Stimulated activated CD4-positive, alpha-beta T cell treated with anti-CD3 and anti-CD28 coated beads, Interleukin-2, amount 100 ng/mL, for 4 hours (primary cell): ENCODE measurements at places on chromosomes 13 and 19.

- DNase-seq: peak; percentile 75
Measured at GRCh38 chr19:48325265-48325910, at the start of gene EMP3. TSS of gene EMP3 (plus strand) at chr19:48325552. CDS start at chr19:48326845, 1,293 bp downstream.

DNA sequence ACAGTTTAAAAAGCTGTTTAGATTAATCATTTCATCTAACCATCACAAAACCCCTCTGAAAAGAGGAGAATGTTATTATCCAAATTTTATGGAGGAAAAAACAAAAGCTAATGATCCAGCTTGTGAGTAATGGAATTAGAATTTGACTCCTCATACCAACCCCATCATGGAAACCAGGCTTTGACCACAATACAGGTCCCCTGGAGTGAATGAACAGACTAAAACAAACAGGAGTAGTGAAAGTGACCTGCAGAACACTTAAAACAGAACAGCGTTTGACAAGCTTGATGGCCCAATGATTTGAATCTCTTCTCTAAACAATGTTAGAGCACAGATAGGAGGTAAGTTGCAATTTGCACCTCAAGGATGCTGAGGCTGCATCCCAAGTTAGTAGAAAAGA, 230.0 kb downstream of the DCT start:
- DNase-seq: no peak

GRCh38 chr13:113668491-113668971, 1.5 kb downstream of the GRK1 start:
- DNase-seq: no peak

DNA sequence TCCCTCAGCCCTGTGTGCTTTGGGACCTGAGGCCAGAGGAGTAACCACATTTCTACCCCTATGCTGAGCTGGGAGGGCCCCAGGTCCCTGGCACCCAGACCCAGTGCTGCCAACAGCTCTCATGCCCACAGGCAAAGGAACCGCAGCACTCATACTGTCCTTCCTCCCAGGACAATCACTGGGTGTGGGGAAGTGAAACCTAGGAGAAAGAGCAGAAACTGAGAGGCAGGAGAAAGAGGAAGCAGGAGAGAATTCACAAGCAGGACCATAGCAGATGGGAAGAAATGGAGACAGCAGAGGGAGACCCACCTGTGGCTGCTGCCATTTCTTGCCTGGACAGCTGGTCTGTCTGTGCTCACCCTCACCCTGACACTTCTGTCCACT, 18.9 kb downstream of the CCDC97 start:
- no peak for DNase-seq

- no peak for DNase-seq
Measured at GRCh38 chr19:3193256-3194105, 7.8 kb downstream of the NCLN start.

DNA sequence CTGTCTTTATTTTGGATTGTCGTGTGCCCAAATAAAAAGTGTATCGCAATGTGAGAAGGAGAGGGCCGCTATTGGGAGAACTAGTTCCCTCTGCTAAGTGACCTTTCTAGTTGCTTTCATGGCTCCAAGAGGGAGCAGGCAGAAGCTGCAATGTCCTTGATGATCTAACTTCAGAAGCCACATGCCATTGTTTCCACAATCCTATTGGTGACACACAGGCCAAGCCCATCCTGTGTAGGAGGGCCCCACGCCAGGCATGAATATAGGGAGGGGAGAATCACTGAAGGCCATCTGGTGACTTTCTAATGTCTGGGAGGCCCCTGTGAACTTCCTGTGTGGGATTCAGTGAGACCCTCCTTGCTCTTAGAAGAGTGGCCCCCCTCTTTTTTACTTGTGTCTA, 47.8 kb upstream of the KPNA3 start:
- DNase-seq: no peak

DNA sequence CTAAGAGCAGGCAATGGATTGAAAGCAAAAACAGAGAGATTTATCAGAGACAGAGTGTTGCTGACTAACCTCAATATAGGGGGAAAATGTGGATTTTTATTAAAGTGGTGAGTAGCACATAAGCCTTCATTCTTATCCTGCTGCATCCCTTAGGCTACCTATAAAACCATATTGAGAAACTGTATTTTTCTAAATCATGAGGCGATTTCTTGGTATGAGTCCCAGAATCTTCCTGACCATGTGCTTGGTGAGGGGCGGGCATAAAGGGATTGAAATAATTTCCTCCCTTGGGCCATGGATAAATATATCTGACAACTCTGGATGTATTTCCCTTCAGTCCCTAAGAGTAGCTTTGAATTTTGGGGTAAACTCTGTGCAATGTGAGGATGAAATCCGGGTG, 72.8 kb downstream of the EFNB2 start:
- DNase-seq: no peak

DNA sequence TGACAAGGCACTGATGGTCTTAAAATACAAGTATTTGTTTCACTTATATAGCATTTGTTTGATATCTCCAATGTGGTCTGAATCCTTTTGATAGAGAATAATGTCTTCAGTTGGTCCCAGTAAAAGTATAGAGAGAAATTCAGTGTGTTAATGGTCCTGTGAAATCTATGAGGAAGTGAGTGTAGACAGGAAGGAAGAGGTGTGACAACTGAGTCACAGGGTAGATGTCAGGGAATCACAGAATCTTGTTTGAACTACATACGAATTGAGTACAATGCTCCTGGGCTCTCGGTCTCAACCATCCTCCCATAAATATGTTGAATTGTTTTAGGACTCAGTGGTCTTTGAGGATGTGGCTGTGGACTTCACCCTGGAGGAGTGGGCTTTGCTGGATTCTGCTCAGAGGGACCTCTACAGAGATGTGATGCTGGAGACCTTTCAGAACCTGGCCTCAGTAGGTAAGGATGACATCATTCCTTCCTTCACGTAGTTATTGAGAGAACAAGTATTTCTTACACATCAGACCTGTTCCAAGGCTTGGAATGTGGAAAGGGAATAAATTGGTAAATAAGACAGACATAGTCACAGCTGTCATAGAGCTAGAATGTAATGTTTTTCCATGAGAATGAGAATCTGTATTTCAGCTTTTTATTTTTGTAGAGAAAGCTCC, 9.1 kb downstream of the ZNF555 start:
- DNase-seq: no peak

DNA sequence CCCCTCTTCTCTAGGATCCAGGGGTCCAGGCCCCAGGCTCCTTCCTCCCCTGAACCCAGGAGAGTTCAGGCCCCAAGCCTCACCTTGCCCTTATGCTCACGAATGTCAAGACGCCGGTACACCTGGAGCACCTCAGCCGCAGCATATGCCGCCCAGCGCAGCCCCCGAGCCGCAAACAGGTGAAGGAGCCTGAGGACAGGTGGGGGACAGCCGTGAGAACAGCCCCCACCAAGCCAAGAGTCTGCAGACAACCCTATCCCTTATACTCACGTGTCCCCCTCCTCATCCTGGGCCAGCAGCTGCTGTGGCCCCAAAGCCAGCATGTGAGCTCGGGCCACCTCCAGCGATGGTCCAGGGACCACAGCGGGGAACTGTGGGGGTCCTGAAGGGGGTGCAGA, 3.7 kb downstream of the NFKBID start:
- no peak for DNase-seq

GRCh38 chr19:1429750-1430149, 8.4 kb upstream of the RPS15 start:
- DNase-seq: no peak

GRCh38 chr13:23996456-23996855, 99.2 kb upstream of the C1QTNF9B start:
- DNase-seq: no peak

DNA sequence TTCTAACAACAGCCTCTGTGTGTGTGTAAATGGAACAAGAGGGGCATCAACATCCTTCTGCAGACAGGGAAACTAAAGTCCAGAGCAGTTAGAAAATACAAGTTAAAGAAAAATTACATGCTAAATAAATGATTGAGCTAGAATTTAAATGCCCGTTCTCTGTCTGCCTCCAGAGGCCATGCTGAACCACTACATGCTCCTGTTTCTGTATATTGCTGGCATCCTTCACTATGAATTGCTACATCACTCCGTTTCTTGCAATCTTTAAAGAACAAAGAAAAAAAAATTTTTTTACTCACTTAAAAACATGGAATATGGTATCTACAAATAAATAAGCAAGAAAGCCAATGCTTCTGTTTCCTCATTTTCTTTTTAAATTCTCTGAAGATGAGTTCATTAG, 47.9 kb downstream of the DCT start:
- no peak for DNase-seq

DNA sequence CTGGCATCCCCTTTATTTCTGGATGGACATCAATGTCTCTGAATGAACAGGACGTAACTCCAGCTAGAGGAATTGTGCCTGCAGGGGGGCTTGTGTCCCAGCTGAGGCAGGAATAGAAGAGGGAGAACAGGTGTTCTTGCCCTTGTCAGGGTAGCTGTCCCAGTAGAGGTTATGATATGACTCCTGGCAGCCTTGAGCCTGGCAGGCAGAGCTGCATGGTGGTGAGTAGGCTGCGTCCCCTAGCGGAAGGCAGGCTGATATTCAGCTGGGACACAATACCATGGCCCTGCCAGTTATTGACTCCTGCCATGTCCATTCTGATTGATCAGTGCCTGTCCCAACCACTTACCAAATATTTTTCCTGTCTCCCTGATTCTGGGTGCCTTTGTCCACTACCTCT, 197.2 kb downstream of the RAP2A start:
- DNase-seq: no peak

DNA sequence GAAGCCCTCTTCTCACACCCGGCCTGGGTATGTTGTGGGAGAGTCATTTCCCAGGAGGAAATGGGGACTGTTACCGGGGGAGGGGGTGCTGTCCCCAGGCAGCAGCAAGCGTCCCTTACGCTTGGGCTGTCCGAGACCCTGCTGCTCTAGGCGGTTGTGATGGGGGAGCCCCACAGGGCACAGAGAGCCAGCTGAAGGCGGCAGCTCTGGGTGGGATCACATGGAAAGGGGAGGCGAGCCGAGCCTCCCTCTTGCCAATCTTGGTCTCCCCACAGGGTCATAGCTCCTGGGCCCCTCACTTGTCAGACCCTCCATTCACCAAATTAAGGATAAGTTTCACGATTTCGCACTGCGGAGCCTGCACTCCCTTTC, 22.0 kb downstream of the EPN1 start:
- DNase-seq: no peak

GRCh38 chr19:34246340-34246739, 8.0 kb upstream of the GARRE1 start:
- DNase-seq: no peak

DNA sequence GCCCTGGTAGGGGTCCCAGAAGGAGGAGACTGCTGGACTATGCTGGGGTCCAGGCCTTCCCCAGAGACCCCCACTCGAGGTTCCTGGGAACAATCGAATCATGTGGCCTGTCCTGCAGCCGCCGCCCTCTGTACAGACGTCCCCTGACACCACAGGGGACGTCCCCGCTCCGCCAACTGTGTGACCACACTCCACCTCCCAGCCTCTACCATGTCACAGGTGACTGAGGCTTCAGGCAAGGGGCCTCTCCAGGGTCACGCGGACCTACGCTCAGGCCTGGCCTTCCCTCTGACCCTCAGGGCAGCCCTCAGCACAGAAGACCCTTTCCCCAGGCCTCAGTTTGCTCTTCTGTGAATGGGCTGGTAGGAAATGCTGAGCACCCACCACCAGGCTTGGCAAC, 13.1 kb upstream of the TMEM161A start:
- DNase-seq: no peak

DNA sequence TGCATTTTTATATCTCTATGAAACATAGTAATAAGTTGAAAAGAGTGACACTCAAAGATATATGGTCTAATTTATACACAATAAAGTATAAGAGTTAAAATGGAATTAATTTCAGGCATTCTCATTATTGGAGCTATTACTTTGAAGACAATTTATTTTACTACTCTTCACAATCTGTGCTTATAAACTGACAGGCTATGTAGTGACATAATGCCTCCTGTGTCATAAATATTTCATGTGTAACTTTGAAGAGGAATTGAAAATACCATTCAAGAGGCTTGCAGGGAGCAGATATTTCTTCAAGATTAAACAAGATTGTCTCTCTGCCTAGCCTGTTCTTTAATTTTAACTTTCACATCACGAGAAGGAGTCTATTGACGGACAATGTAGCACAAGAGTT, 1881.5 kb upstream of the PCDH20 start:
- DNase-seq: no peak

GRCh38 chr13:31267126-31267784, 67.5 kb downstream of the B3GLCT start:
- DNase-seq: no peak

- DNase-seq: no peak
Measured at GRCh38 chr19:53389978-53390377, 5.0 kb upstream of the ZNF765 start.

GRCh38 chr13:21336609-21337349, 122.3 kb downstream of the ZDHHC20 start:
- DNase-seq: no peak
